ENCODE measurements at places on chromosomes 1 and 21.

GRCh38 chr1:1956101-1956500 is 37.0 kb upstream of the TMEM52 start:
- no peak for DNase-seq

DNA sequence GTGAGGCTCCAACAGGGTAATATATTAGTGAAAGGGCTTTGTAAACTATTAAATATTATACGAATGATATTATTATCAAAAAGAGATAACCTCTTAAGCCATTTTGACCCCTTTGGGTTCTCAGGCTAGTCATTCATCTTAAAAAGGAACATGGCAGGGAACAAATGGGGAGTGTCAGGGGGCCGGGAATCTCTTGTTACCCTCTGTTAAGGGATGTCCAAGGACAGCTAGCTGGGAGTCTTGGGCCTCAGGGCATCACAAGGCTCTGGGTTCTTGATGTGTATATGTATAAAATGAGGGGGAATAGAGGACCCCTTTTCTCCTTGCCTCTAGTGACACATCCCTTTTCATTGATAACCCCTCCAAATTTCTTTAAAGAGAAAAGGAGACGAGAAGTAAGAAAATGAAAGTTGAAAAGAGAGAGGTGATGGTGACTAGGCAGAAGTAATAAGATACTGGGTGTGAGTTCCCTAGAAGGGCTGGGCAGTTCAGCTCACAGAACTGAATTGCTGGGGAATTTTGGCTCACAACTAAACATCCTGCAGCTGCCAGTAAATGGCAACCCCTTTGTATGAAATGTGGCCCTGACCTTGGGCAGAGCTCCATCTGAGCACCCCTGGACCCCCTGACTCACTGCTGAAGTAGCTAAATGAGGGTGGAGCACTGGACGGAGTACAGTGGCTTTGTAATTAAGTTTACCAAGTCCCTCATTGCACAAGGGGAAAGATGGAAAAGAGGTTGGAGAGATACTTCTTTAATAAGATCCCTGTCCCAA is 20.0 kb upstream of the ZNF326 start:
- DNase-seq: no peak

DNA sequence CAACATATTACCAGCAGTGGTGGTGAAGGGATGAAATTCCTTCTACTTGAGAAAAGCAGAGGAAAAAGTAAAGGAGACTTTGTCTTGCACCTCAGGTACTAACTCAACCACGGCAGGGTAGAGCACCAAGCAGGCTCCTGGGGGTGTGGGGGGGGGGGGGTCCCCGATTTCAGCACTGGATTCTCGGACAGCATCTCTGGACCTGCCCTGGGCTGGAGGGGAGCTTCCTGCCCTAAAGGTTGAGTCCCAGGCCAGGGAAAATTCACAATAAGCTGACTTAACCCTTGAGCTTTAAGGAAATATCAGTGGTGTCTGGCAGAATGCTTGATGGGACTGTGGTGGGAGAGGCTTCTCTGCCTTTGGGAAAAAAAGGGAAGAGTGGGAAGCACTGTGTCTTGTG is 233.2 kb upstream of the CXADR start:
- no peak for DNase-seq

DNA sequence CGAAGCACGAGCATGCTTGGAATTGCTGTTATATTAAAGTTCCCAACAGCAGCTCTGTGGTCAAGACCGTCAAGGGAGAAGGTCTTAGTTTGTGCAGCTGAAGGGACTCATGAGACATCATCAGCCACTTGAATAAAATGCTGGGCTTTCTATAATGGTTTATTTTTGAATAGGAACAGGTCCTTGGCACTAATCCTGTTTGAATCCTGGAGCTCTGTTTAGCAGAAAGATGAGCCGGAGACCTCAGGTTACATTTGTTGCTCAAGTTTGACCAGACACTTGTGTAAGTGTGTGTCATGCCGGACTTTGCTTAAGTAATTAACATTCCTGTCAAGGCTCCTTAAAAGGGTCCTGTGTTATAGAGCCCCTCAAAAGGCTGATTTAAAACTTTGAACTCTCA is 186.5 kb downstream of the ROR1 start:
- no peak for DNase-seq

DNA sequence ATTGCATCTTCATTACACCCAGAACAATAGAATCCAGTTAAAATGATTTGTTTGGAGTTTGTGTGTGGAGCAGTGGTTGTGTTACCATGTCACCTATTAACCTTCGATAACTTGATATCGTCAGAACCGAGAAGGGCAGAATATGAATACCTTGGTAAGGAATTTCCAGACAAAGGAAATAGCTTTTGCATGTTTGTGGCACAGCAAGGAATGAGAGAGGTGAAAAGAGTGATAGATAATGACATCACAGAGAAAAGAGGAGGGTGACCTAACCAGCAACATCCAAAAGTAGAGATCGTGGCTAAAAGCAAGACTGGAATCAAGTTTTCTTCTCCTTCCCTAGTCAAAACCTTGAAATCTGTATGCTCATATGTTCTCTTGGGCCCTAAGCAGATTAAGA is 244.6 kb upstream of the NEGR1 start:
- no peak for DNase-seq

- DNase-seq: no peak
Measured at GRCh38 chr1:81678779-81679178, 122.0 kb upstream of the ADGRL2 start.

GRCh38 chr1:192808163-192808517 is 699 bp upstream of the RGS2 start:
- no peak for DNase-seq

DNA sequence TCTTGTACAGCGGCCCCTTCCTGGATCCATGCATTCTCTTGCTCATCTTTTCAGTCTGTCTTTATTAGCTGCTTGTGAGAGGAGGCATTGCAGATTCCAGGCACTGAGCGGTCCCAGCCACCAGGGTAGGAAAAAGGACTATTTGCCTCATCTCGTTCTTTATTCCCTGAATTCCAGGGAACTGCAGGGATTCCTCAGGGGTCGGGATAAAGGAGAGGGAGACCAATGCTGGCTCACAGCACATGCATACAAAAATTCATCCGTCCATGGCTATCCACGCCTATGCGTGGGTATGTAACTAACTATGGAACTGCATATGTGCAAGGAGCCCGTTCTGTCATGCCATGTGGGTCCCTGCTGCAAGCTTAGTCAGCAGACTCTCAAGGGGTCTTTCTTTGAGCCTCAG is 879 bp upstream of the PLPPR5 start:
- DNase-seq: no peak

DNA sequence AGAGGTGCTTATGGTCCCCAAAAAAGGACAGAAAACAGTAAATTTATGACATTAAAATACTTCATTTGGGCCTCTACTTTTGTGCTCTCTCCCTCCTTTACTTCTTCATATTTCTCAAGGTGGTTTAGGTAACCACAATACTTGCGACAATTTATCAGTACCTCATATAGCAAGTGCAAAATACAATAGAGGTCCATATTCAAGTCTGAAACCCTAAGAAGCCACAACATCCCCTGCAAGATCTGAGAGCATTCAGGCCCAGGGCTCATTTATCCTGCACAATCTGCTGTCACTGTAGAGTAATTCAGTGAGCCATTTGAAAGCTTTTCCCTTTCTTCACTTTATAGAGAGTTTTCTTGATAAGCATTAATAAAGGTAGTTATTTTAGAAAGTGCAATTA is 24.2 kb upstream of the ATP6V1G3 start:
- no peak for DNase-seq

DNA sequence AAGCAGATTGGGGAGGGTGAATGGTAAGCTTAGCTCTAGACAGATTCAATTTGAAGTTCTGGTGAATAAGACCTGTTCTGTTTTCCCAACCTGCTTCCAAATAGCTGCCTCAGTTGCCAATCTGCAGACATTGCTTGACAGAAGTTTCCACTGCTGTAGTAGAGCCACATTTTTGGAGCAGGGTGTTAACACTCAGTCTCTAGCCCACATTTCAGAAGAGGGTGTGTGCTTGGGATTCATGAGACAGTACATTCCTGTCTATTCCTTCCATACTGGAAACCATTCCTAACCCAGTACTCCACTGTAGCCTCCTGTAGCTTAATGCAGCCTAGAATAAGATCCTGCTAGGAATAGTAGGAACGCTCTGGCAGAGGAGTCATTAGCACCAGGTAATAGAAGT is 450.5 kb downstream of the NUF2 start:
- no peak for DNase-seq

- DNase-seq: no peak
Measured at GRCh38 chr1:206098242-206098919, 18.8 kb downstream of the AVPR1B start.

- no peak for DNase-seq
Measured at GRCh38 chr1:6468729-6469461, 2.9 kb upstream of the TNFRSF25 start.

GRCh38 chr1:200359610-200360163 is 50.1 kb downstream of the ZNF281 start:
- DNase-seq: no peak

DNA sequence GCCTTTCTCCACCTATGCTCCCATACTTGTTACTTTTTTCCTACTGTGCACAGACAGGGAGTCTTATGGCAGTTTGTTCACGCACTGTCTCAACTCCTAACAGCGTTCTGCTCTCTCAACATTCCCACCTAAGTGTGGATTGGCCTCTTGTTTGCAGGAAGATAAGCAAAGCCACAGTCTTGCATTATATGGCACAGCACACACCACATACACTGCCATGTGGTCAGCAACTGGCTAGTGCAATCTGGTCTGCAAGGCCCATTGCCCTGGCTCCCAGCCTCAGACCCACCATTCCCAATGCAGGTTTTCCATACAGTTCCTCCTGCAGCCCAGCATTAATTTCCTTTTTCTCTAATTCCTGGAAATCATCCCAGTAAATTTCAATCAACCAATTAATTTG is 38.3 kb upstream of the LAMC2 start:
- no peak for DNase-seq

Measured in forelimb muscle (tissue), 1 donor.